ENCODE measurements at places on chromosomes 12 and 14.

DNA sequence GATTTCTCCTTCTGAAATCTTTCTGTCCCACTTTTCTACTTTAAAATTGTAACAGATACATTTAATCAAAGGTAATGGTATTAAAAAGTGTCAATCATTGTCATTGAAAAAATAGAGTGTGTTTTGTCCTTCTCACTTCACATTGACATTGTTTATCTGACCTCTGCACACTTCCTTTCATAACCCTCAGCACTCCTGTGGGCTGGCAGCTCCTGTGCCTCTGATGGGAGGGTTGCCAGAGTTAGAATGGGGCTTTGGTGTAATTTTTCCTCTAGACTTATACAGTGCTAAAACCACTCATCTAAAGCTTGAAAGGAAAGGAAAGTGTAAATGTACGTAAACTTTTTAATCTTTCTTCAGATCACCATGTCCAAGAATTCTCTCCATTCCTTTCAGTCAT lies 23.7 kb downstream of the KCNA1 start:
- DNase-seq, result no peak

DNA sequence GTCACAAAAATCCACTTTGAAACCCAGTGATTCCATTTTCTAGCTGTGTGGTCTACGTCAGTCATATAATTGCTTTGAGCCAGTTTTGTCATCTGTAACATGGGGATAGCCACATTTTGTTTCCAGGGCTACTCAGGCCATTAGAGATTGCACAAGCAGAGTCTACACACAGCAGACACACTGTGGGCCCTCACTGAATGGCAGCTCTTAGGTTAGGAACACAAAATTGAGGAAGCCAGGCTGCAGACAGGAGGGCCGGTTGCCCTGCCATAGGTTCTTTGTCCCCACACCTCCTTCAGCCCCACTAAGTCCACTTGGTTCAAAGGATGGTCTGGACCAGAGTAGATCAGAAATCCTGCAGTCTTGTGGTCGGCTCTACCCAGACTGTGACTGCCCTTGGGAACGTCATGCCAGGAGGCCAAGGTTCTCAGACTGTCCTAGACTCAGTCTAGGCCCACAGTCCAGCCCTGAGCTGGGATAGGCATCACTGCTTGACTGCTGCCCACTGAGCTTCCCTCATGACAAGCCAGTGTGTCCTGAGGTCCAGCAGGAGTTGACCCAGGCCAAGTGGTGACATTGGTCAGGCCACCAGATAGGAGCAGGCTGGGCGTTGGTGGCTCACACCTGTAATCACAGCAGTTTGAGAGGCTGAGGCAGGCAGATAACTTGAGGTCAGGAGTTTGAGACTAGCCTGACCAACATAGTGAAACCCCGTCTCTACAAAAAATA lies 3.8 kb upstream of the MYH7 start:
- no peak for DNase-seq

GRCh38 chr14:88934351-88934806 lies 109.9 kb downstream of the TTC8 start:
- DNase-seq, result no peak

DNA sequence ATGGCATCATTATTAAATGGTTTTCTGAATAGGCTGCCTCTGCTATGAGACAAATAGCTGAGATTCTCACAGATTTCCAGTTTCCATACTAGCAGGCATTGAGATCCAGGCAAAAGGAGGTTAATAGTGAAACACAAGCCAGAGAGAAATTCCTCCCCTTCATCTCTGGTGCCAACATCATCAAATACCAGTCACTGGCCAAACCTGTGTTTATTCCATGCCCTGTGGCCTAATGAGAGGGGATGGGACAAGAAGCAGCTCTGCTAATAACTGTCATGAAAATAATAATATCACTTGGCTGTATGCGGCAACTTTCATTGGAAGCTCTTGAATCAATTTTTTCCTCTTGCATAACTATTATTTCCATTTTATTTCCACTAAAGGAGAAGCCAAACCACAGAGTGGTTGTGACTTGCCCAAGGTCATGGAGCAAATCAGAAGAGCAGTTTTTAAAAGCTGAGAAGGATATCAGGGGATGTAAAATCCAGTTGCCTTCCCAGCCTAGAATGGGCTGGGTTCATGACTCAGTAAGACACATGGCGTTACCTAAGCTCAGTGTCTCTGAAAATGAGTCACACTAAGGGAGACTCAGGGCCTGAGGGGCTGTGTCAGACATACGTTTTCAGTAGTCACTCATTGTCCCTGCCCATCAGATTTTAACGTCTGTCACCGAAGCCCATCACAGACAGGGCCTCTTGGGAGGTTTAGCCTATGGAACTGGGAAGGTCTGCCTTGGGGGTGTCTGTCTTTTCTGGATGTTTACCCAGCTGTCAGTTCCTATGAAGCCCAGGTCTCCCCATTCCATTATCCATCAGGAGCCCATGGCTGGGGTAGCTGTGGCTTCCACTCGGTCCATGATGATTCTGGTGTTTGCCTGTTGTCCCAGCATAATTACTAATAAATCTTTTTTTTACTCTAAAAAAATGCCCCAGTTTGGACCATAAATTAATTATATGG lies 208.8 kb upstream of the EEA1 start:
- no peak for DNase-seq

GRCh38 chr14:94066089-94066676 lies 14.8 kb downstream of the DDX24 start:
- DNase-seq, result no peak

DNA sequence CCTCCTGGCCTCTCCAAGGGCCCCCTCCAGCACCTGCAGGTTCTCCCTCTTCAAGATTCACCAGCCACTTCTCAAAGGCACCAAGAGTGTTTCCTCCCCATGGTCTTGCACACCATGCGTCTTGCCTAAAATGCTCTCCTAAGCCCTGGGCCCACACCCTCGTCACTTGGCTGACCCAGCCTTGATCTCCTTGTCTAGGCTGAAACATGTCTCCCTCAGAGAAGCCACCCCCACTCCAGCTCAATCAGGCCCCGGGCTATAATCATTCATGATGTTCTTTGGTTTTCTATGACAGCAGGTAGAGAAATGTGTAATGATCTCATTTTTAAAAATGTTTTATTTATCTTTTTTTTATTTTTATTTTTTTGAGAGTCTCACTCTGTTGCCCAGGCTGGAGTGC lies 88.1 kb downstream of the EFCAB11 start:
- DNase-seq, result no peak

DNA sequence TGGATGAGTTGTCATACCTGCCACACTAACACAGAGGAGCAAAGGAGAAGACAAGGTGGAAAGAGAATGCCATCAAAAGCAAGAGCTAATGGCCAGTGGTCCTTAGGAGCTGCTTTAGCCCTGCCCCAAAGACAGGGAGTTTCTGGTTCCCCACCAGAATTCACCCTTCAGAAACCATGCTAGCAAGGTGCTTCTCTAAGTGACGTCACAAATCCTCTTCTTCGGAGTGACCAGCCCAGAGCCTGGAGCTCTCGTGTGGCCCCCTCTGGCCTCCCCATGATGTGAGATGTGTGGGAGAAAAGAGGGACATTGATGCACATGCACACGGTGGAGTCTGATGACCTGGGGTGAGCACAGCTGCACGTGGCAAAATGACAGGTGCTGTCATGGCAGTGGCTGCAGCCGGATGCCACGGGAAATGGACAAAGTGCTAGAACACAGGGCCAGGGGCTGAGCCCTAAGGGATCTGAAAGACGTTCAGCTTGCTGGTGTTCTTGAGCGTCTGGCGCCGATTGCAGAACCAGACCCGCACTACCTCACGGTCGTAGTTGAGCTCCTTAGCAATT lies 16.9 kb upstream of the TFCP2 start:
- DNase-seq, result no peak

DNA sequence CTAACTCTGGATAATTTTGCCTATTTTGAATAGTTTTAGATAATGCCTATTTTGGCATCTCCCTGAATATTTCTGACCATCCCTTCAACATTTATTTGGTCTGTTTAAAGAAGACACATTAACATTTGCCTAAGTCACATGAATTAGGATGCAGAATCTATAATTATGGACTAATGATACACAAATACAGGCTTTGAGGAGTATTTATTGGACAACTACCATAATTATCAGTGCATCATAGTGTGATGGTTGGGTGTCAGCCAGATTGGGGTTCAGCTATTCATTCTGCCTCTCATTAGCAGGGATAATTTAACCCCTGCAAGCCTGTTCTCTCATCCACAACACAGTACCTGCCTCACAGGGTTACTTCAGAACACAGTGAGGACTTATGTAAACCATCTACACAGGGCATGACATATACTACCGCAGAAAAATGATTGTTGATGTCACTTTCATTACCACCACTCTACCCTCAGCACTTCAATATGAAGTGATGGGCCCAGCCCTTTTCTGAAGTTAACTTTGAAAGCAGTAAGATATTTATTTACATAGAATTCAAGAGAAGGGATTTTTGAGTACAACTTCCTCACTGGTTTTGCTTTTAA lies 14.4 kb downstream of the PRKCH start:
- no peak for DNase-seq

DNA sequence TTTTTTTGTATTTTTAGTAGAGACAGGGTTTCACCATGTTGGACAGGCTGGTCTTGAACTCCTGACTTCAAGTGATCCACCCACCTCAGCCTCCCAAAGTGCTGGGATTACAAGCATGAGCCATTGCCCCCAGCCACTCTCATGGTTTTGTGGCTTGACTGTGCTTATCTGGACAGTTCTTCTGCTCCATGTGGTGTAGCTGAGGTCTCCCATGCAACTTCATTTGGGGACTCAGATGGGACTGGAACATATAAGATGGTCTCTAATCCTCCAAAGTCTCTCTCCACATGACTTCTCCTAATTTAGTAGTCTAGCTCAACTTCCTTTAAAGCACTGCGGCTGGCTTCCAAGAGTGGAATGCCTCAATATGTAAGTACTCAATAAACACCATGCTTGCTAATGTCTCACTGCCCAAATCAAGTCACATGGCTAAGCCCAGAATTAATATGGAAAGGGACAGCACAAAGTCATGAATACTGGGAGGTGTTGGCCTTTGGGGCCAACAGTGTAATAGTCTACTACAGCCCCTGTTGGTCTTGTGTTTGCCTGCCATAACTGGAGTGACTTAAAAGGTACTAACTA lies 7.4 kb downstream of the INHBC start:
- no peak for DNase-seq

Data from cerebellar nuclear complex (tissue), 1 donor.